Activated CD8-positive, alpha-beta memory T cell treated with anti-CD3 and anti-CD28 coated beads for 1 hour (primary cell): ENCODE measurements at places on chromosomes 4 and X.

DNA sequence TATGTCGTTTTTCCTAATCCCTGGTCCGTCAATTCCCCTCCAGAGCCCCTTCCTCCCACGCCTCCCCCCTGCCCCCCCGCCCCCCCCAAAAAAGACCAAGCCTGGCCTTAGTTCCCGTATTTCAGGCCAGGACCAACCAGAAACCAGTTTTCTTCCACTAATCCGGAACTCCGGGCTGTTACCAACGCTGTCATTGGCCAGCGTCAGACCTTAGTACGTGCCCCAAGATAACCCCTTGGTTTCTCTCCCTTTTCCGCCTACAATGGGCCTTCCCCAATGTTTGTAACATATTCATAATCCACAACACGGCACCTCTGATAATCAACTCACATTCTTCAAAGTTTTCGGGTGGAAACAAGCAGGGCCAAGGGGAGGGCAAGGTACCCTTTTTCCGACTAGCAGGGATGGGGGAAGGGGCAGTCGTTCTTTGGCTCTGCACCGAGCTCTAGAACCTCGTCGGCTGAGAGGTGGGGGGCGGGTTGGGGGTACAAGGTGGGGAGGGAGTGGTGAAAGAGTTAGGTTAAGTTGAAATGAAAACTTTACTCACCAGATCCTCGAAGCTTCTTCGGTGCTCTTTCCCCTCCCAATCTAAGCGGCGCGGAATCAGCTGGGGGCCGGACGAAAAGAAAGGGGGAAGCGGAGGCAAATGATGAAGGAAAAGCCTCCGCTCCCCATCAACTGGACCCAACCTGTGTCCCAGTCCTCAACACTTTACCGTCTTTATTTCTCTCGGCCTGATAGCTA lies 1.5 kb downstream of the BRWD3 start:
- DNase-seq, result peak; percentile 44

GRCh38 chr4:7322166-7322991 lies 112.4 kb downstream of the PSAPL1 start:
- no peak for DNase-seq

DNA sequence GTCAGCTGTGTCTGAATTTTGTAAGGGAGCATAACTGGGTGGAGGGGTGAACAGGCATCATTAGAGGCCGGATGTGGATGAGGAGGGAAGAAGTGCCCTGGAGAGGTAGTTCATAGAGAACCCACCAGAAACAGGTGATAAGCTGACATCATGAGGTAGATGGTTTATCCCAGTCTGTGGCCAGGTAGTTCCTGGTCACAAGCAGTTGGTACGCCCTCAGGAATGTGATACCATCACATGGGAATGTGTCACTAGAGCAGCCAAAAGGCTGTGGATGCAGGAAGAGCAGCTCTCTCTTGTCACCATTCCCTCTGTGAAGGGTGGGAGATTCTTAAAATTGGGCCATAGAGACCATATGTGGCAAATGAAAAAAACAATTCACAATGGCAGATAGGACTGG lies 21.9 kb downstream of the MSN start:
- DNase-seq, result no peak

DNA sequence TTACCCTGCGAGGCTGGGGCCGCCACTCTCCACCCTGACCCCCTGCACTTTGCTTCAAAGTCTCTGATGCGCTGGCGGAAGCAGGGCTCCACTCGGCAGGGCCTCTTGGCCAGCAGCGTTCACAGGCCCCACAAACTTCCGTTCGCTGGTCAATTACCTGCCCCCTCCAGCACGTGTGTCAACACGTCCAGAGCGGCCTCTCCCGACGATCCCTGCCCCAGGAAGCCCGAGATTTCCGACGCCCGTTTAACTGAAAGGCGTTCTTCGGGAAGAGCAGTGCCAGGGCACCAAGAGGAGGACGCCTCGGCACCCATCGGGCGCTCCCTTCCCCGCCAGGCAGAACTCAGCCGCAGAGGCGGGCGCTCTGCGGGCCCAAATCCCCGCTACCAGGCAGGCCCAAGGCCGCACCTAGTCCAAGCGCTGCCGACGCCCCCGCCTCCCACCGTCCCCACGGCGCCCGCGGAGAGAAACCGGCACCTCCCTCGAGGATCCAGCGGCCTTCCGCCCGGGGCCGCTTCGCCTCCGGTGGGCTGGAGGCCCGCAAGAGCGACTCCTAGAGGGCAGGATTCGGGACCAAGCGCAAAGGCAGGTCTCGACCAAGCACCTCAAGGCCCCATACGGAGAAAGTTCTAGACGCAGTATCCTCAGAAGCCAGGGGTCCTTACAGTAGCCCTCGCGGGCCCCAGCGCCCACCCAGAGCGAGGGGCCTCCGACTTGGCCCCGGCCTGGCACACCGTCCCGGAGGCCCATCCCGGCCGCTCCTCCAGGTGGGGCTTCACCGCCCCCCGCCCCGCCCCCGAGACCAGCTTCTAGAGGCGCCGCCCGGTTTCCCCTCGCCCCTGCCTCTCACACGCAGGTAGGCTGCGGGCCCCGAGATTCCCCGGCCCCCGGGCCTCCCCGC lies 586 bp downstream of the BCAP31 start:
- DNase-seq, result no peak

DNA sequence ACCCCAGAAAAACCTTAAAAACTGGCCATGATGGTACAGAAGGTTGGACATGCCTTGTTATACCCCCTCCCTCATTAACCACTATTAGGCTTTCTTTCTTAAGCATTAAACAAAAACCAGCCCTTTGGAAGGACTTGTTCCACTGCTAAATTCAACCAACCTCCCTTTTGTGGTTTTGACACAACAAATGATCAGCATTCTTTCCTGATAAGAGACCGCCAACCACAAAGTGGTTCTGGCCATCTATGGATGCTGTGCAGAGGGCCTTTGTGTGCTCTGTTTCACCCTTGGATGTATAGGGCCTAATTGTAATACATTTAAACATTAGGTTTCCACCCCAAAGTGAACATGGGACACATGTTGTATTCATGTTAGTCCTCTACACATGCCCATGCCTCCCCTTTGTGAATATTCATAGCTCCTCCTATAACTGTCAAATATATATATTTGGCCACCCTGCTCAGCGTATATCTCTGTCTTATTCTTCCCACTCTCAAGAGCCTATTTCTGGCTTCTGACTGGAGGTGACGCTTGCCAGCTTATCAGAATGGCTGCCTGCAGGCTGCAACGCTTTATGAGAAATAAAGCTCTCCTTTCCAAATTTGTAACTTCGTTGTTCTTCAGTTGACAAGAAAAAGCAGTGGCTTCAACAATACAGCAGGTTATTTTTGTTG lies 126.6 kb downstream of the NPNT start:
- DNase-seq, result no peak

DNA sequence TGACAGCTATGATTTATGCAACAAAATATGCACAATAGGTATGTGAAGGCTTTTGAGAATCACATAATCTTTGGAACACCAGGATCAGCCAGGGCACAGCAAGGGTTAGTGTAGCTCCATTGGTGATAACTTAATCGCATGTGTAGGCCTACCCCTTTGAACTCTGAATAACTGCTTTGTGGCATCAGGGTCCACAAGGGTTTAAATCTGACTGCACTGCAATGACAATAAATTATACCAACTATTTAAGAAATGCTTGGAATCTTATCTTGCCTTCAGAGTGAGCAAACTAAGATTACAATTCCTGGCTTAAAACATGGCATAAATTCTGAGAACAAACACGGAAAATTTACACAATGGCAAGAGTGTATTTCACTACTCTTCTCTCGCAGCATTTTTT lies 245.8 kb downstream of the FBXO8 start:
- DNase-seq, result no peak

DNA sequence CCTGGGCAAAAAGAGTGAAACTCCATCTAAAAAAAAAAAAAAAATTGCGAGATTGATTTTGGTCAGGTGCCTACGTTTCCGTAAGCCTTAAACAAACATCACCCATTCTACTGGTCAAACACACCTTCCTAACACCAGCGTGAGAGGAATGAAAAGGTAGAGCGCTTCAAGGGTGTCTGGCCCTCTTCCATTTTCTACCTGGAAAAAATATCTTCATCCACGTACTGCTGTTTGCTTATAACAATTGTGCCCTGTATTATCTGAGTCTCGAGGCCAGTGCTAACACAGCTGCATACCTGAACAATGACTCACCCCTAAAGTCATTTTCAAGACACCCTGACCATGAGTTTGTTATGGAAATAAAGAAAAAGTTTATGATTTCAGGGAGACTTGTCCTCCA lies 13.9 kb downstream of the TMSB4X start:
- DNase-seq, result no peak

DNA sequence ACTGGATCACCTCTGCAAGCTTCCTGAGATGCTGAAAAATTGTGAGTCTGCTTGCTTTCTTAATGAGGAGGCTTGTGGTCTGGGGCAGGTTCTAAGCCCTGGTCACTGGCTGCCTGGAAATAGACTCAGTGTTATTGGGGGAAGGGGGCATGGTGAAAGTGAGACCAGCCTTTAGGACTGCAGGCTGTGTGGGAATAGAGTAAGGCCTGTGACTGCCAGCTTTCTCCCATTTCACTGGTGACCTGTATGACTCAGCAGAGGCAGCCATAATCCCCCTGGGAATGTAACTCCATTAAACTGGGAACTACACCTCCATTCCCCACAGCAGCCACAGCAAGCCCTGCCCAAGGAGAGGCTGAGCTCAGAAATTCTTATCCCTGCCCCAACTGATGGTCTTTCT lies 55.9 kb upstream of the IL15 start:
- no peak for DNase-seq

GRCh38 chrX:37829721-37830120 lies 17.6 kb downstream of the DYNLT3 start:
- no peak for DNase-seq

- no peak for DNase-seq
Measured at GRCh38 chrX:32774966-32775365, 436.4 kb downstream of the DMD start.

DNA sequence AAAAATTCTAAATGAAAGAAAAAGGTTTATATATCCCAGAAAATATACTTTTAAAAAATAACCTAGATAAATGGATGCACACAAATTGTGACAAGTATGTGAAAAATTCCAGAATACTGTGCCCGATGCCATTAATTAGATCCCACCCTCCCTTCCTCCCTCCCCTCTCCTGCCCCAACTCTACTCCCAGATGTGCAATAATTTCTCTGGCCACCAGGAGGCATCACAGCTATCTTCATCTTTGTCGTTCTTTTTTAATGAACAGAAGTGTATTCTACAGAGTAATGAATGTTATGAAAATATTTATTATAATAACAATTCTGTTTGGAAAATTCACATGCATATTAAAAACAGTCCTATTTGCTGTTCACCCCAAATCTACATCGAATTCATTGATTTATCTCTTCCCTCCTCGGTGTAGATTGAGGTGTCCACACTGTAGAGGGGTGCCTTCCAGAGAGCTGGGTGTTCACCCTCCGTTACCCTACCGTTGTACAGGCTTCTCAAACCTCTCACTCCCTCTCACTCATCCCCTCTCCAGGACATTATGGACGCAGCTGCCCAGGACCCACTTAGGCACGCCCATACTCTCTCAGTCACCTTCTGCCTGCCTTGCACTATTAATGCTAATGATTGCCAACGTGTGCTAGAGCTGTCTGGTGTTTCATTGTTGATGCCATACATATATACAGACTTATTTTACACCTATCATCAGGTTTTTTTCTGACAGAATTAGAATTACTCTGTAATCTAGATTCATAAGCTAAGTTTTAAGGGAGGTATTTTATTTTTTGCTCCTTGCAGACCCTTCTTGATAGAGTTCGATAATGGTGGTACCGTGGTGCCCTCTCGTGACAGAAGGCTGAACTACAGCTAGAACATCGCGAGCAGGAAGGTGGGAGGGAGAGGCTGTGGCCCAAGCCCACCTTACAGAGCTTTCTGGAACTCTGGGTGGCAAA lies 14.1 kb downstream of the RAB40AL start:
- DNase-seq, result no peak

- DNase-seq, result no peak
Measured at GRCh38 chr4:142124874-142125273, 488.5 kb downstream of the IL15 start.

- no peak for DNase-seq
Measured at GRCh38 chr4:15291122-15291521, 136.7 kb upstream of the C1QTNF7 start.

- no peak for DNase-seq
Measured at GRCh38 chrX:149079805-149080406, 425.2 kb downstream of the IDS start.

GRCh38 chr4:85807247-85807950 lies 332.4 kb downstream of the ARHGAP24 start:
- DNase-seq, result no peak

- no peak for DNase-seq
Measured at GRCh38 chr4:133524369-133524768, 375.3 kb downstream of the PCDH10 start.

DNA sequence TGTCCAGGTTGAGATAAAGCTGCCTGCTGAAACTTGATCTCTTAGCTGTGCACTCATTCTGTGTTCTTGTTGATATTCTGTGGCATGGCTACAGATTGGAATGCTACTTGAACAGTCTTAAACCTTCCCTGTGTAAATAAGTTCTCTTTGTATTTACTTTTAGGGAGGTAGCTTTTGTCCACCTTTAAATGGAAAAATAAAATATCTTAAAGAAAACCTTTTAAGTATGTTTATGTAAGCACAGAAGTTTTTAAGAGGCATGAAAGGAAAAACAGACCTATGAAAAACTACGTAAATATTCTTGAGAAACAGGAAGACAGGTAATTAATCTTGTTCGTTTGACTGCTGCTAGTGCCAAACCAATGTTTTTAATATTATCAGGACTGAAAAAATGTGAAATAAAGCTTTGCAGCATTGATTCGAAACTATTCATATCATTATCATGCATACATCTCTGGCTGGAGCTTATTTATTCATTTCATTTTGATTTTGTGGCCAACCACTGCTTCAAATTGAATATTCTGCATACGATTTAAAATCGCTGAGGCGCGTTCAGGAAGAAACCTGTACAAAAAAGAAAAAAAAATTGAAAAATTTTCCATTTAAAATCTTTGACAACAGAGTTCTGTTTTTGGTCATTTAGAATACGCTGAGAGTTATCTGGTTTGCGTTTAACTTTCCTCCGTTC lies 17.8 kb downstream of the HSD17B13 start:
- no peak for DNase-seq

- no peak for DNase-seq
Measured at GRCh38 chrX:40171513-40172400, 74.0 kb upstream of the BCOR start.

GRCh38 chr4:37742149-37742548 lies 56.0 kb upstream of the RELL1 start:
- no peak for DNase-seq

GRCh38 chr4:14386196-14386595 lies 616.1 kb upstream of the CPEB2 start:
- no peak for DNase-seq

- DNase-seq, result no peak
Measured at GRCh38 chr4:71221510-71222466, 117.0 kb upstream of the SLC4A4 start.

DNA sequence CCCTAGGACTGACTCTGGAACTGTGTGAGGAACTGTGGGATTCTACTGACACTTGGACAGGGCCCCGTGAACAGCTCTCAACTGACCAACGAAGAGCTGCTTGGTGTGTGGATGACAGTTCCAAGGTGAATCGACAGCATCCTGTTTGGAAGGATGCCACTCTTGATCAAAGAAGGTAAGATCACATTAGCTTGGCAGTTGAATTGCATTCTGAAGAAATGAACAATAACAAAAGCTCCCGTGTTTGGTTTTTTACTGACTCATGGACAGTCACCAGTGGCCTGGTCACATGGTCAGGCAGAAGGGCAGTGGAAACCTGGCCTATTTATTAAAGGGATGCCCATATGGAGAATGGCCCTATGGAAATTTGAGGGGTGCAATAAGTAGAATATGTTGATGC lies 33.1 kb upstream of the GPR34 start:
- DNase-seq, result no peak
